Progenitor cell of endocrine pancreas (in vitro differentiated cells): ENCODE measurements at places on chromosomes 4 and X.
A peak's percentile ranks its signal among the peaks of the same experiment; 100 is the strongest.

- H3K36me3 ChIP-seq, result peaks cover 11% of the 10 kb centered on the region
- peak overlapping the region; percentile 95 for H3K27ac ChIP-seq
- peaks cover 11% of the 10 kb centered on the region for H3K4me1 ChIP-seq
- no peaks in the 10 kb centered on the region for H3K27me3 ChIP-seq
- no peak for DNase-seq
- peak overlapping the region; percentile 92 for H3K4me3 ChIP-seq
These were observed 737 bp downstream of the NELFA start for GRCh38 chr4:2007804-2008670.

GRCh38 chr4:169000315-169000714, 9.7 kb downstream of the CBR4 start:
- no peaks in the 10 kb centered on the region for H3K27me3 ChIP-seq
- H3K4me1 ChIP-seq, result peaks cover 15% of the 10 kb centered on the region
- DNase-seq, result no peak
- no peak overlapping the region for H3K4me3 ChIP-seq
- no peak overlapping the region for H3K27ac ChIP-seq

- H3K4me1 ChIP-seq, result no peaks in the 10 kb centered on the region
- no peaks in the 10 kb centered on the region for H3K27me3 ChIP-seq
These were observed 163.0 kb downstream of the FAM13A start for GRCh38 chr4:88893961-88894360.

DNA sequence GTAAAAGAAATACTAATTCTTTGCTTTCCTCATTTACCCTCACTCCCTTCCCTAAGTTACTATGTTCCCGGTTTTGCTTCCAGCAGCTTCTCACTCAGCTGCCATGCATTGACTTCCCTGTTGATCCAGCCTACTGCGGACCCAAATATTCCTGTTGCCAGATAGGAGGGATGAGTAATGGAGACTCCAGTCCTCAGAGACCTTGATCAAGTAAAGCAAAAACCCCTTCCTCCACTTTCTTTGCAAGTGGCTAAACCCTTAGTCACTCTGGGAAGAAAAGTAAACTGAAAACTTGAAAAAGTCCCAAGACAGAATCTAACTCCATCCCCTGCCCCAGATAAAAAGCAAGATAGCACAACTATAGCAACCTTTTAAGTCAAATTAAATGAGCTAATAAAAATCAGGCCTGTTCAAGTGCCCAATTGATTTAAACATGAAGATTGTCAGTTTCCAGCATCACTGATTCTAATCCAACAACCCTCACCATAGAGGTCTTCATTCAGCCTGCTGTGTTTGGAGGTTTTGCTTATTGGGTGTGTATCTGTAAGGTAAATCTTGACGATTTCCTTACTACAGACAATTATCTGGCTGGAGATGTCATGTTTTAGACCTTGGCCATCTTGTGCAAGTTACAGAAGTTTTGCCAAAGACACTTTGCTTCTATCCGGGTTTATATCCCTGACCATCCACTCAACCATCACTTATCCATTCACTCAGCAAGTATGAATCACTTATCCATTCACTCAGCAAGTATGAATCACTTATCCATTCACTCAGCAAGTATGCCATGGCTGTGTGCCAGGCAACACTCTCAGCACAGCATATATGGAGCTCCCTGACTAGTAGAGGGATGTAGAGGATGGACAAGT, 17.6 kb downstream of the FGFBP1 start:
- DNase-seq, result no peak
- H3K4me3 ChIP-seq, result no peak overlapping the region
- no peaks in the 10 kb centered on the region for H3K4me1 ChIP-seq
- peaks cover 17% of the 10 kb centered on the region for H3K27me3 ChIP-seq

DNA sequence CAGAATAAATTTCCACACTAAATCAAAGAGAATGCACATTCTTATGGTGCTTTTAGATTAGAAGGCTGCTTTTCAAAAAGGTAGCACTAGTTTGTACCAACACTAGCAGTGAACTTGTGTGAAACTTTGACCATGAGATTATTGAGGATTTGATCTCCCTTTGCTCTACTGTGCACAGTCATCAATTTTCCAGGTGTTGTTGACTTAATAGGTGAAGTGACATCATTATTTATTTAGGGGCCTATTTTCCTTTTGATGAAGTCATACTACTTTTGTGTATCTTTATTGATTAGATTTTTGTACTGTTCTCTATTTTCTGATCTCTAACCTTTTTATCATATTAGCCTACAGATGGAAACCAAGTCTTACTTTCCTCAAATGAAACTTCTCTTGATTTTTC, 507.9 kb upstream of the LCORL start:
- no peak overlapping the region for H3K4me3 ChIP-seq
- H3K4me1 ChIP-seq, result peaks cover 8% of the 10 kb centered on the region
- no peak for DNase-seq
- H3K36me3 ChIP-seq, result no peaks in the 10 kb centered on the region

GRCh38 chr4:143377611-143378099, 41.0 kb downstream of the GAB1 start:
- peak overlapping the region; percentile 35 for H3K27ac ChIP-seq
- no peaks in the 10 kb centered on the region for H3K27me3 ChIP-seq
- no peak overlapping the region for H3K4me3 ChIP-seq
- H3K4me1 ChIP-seq, result peaks cover 59% of the 10 kb centered on the region
- DNase-seq, result no peak
- H3K36me3 ChIP-seq, result no peaks in the 10 kb centered on the region

DNA sequence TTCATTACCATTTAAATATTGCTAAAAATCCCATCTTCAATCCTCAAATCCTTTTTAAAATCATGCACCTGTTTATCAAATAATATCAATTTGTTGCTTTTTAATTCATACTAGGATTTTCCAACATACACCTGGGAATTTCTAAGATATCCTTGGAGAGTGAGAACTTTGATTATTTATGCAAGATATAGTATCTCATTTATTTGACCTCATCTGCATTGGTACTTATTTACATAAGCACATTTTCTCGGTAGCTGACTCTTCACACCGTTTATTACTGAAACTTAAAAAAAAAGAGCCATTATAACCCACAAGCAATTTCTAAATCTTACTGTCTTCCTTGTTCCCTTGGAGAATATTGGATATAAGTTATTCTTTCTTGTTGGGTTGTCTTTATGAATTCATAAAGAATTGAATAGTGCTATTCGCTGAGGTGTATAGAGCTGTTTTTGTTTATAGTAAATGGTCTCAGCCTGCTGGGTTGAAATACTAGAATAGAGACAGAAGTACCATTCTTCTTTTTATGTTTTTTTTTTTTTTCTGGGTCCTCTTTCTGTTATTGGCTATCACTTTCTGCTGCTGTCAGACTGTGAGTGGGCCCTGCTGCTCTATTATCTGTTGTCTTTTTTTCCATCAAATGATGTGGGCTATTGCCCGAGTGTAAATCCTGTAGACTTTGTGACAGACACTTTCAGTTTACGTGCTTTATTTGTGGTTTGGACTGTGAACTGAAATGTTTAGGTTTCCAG, 2.9 kb downstream of the UGT8 start:
- H3K4me1 ChIP-seq, result peaks cover 7% of the 10 kb centered on the region
- DNase-seq, result no peak
- no peaks in the 10 kb centered on the region for H3K36me3 ChIP-seq
- H3K4me3 ChIP-seq, result no peak overlapping the region

DNA sequence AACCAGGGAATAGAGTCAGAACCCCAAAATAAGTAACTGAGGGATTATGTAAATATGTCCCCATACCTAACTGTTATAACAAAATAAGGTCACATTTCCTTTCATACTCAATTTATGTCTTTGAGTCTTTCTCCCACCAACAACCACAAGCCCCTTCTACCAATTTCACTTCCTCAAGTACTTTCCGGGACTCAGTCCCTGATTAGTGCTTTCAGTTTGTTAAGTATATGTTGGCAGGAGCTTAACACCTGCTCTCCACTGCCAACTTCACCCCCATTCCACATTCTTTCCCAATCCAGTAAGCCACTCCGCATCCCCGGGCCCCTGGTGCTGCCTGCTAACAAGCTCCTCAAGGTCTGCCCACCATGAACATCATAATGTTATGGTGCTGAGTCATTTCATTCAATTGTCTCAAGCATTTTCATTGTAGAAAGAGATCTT, 71.3 kb upstream of the SPRY1 start:
- no peak overlapping the region for H3K27ac ChIP-seq
- no peak for DNase-seq
- no peaks in the 10 kb centered on the region for H3K4me1 ChIP-seq
- H3K4me3 ChIP-seq, result no peak overlapping the region

- H3K4me1 ChIP-seq, result no peaks in the 10 kb centered on the region
- no peak for DNase-seq
These were observed 25.8 kb downstream of the TRIM75 start for GRCh38 chr4:165079476-165079875.

DNA sequence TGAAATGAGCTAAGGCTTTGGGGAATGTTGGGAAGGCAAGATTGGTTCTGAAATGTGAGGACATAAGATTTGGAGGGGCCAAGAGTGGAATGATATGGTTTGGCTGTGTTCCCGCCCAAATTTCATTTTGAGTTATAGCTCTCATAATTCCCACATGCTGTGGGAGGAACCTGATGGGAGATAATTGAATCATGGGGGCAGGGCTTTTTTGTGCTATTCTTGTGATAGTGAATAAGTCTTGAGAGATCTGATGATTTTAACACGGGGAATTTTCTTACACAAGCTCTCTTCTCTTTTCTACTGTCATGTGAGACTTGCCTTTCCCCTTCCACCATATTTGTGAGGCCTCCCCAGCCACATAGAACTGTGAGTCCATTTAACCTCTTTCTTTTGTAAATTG, 157.6 kb upstream of the C1QTNF7 start:
- DNase-seq, result no peak
- H3K4me1 ChIP-seq, result no peaks in the 10 kb centered on the region
- peaks cover 3% of the 10 kb centered on the region for H3K36me3 ChIP-seq
- no peak overlapping the region for H3K27ac ChIP-seq
- H3K27me3 ChIP-seq, result no peaks in the 10 kb centered on the region

DNA sequence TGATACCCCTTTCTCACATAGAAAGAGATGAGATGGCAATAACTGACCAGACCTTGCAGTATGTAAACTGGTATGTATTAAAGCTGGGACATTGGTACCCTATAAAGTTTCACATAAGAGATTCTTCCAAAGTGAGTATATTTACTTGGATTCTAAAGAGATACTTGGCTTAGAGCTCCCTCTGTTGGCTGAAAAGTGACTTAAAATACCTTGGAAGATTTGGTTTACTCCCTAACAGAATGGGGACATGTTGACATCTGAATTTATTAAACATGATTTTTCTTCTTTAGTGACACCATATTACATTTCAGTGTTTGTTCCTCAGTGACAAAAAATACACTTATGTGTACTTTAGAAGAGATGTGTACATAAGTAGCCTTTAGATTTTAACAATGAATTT, 47.9 kb upstream of the RGN start:
- H3K27ac ChIP-seq, result no peak overlapping the region
- H3K27me3 ChIP-seq, result no peaks in the 10 kb centered on the region
- H3K4me3 ChIP-seq, result no peak overlapping the region
- H3K36me3 ChIP-seq, result peaks cover 5% of the 10 kb centered on the region

DNA sequence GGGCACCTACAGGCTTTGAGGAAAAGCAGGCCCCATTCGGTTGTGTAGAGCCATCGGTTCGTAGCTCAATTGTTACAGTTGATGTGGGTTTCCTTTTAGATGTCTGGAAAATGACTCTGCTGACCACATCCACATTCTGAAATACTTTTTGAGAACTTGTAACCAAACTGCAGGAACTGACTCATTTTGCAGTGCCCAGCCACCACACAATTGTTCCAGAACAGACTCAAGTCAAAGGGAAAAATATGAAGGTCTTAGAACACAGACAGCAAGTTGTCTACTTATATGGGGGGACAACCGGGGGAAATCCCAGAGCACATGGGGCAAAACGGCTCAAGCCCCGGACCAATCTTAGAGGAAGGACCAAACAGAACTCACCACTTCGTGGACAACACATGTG, 557.6 kb upstream of the DIPK2B start:
- no peak for DNase-seq
- peaks cover 6% of the 10 kb centered on the region for H3K4me1 ChIP-seq
- no peak overlapping the region for H3K27ac ChIP-seq
- H3K36me3 ChIP-seq, result peaks cover 6% of the 10 kb centered on the region
- H3K27me3 ChIP-seq, result no peaks in the 10 kb centered on the region

DNA sequence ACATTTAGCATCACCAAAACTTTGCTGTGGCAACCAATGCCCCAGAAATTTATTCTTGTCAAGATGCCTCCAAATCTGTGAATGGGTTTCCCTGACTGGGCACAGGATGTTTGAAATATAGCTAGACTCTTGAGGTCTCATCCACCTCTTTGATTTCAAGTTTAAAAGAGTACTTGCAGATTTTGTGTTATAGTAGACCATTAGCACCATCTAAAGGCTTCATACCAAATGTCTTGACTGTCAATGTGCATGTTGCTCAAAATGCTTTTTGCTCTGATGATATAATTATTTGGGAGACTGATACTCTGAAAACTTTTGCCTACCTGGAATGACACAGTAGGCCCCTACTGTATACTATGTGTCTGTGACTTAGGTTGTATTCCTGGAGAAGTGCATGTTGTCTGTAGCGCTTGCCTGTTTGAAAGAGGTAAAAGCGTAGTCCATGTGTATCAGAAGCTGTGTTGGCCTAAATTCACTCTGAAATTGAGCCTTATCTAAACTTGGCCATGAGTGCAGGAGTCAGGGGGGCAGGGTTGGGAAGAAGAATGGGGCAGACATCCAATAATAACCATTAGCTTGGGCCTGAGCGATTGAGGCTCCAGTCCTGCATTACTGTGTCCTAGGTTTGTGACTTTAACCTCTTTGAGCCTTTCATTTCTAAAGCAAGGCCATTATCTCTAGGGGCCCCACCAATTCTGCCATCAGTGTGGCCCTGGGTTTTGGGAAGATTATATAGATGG, 33.8 kb downstream of the NDP start:
- H3K27ac ChIP-seq, result no peak overlapping the region
- no peaks in the 10 kb centered on the region for H3K4me1 ChIP-seq
- no peak for DNase-seq
- H3K27me3 ChIP-seq, result no peaks in the 10 kb centered on the region
- H3K36me3 ChIP-seq, result no peaks in the 10 kb centered on the region

- peaks cover 27% of the 10 kb centered on the region for H3K4me1 ChIP-seq
- DNase-seq, result no peak
- no peak overlapping the region for H3K27ac ChIP-seq
- H3K36me3 ChIP-seq, result no peaks in the 10 kb centered on the region
- no peak overlapping the region for H3K4me3 ChIP-seq
These were observed 161.7 kb downstream of the RBMX2 start for GRCh38 chrX:130563476-130563875.

- peaks cover 7% of the 10 kb centered on the region for H3K4me1 ChIP-seq
- H3K4me3 ChIP-seq, result no peak overlapping the region
- H3K36me3 ChIP-seq, result no peaks in the 10 kb centered on the region
- peaks cover 6% of the 10 kb centered on the region for H3K27me3 ChIP-seq
These were observed 3.4 kb downstream of the HTT-AS start for GRCh38 chr4:3070709-3071500.

DNA sequence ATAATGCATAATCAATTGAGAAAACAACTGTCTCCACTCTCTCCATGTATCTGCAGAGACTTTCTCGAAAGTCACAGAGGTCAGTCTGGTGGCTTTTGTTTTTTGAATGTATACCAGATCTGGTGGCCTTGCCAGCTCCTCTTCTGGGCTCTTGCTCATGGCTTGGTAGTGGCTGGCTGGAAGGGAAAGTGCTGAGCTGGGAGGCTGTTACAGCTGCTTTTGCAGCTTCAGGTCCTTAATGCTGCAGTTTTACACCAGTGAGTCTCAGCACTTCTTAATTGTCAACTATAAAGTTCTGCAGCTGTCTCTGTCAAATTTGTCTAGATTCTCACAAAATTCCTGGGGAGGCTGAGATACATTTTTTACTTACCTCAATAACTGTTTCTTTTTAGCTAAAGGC, 390.0 kb downstream of the GRXCR1 start:
- no peak overlapping the region for H3K4me3 ChIP-seq
- H3K4me1 ChIP-seq, result no peaks in the 10 kb centered on the region
- no peaks in the 10 kb centered on the region for H3K27me3 ChIP-seq
- H3K27ac ChIP-seq, result no peak overlapping the region
- H3K36me3 ChIP-seq, result no peaks in the 10 kb centered on the region
